ENCODE measurements at places on chromosomes 2 and 18.

GRCh38 chr18:22164337-22165048, 4.9 kb upstream of the GATA6 start:
- DNase-seq = no peak

DNA sequence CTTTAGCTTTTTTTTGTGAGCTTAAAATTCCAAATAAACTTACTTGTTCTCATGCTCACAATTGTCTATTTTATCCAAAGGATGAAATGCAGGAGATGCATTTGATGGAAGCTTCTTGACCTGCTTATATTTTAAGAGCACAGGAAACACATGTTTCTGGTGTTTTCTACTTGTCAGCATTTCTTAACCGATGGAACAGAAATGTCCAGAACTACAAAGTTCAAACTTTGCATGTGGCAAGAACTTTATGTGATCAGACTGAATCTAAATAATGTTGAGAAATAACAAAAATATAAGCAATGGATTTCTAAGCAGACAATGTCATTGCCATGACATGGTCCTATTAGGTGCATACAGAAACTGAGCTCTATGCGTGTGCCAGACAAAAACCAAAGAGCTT, 9.9 kb upstream of the CTLA4 start:
- no peak for DNase-seq

DNA sequence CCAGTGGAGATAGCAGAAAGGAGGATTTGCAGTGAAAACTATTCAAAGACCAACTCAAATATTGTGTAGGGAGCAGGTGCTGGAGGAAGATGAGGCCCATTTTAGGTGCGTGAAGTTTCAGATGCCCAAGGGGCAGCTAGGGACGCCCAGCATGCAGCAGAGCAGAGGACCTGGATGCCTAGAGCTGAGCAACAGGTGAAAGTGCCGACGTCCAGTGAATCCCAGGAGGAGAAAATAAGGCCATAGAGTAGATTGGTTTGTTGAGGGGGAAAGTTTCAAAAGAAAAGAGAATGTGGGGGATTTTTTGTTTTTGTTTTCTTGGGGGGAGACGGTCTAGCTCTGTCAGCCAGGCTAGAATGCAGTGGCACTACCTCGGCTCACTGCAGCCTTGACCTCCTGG, 53.1 kb downstream of the OSBPL1A start:
- no peak for DNase-seq

GRCh38 chr2:103887625-103888024, 966.3 kb upstream of the POU3F3 start:
- no peak for DNase-seq

DNA sequence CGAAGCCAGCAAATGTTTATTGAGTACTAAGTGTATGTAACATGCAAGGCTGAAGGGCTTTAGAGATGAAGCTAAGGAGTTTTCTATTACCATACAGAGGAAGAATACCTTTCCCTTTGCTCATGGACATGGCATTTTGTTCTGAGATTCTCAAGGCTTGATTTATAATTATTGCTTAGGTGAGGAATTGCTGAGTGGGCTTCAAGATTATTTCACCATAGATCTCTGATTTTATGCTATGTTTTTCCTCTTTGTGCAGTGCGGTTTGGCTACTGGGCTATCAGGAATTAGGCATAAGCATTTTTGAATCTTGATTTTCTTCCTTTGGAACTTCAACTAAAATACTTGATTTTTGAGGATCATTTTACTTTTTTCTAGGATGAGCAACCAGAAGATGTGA, 42.5 kb downstream of the VRK2 start:
- no peak for DNase-seq

DNA sequence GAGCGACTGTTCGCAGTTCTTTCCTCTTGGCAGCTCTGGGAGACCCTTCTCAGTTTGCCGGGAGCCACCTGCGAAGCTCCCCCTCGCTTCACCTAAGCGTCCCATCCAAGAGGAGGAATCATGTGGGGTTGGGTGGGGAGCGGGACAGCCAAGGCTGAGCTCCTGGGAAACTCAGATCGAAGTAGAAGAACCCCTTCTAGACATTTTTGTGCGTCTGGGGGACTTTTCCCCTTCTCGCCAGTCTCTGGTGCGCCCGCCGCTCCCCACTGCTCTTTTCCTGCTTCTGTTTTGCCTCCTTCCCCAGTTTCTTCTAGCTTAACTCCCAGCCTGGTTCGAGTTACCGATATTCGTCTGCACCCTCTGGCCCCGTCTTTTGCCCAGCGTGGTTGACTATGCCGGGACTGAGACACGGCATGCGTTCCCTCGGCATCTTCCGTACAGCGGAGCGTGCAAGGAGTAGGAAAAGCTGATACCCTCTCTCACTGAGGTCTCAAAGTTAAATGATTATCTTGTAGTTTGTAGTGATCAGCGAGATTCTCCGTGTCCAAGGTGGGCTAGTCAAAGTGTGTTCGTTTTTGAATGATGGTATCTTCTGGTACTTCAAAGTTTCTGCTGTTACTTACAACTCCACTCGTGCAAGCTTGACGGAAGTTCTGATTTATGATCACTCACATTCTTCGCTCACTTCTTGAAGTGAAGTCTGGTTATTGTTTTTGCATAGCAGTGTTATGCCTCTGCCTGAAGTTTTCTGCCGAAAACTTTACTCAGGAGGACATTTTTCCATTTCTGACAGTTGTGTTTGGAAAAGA, 664 bp downstream of the CAMKMT start:
- DNase-seq = no peak

GRCh38 chr2:201363857-201364560, 6.9 kb upstream of the FLACC1 start:
- no peak for DNase-seq

DNA sequence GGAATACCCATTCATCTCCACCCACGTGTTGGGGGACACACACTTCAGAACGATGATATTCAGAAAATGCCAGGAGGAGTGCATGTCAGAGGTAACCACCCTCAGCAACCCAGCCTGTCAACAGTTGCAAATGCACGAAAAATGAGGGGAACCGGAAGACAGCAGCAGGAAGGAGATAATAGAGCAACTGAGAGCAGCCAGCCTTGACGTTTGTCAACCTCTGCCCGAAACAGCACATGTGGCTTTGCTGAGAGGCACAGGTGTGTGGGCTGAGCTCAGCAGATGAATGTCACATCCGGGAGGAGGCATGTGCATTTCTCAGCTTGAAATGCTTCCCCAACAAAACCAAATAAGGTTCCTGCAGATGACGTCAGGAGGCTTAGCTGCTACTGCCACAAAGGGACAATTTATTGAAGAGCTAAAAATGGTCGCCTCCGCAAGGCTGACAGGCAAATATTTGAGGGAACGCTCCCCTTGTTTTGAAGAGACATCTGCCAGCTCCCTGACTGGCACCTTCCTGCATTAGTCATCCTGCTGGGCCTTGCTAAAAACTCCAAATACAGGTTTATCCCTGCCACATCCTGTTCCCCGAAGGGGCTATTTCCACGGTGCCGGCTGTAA, 419.0 kb downstream of the NBAS start:
- DNase-seq = no peak

DNA sequence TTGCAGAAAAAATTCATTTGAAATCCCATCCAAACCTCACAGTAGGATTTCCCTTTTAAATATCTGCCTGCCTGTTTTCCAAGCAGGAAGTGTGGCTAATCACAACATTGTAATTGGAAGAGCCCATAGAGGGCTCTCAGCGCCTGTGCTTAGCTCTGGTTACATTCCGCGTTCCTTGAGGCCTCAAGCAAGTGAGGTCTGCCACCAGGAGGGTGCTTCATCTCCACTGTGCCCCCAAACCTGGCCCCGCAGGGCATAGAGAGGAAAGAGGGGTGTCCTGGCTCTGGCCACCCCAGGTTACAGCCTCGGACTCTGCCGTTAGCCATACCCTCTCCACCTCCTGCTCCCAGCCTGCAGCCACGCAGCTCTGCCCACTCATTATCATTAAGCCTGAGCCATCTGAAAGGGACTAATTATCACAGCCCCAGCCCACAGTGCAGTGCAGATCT, 214.8 kb downstream of the SP3 start:
- DNase-seq = no peak

DNA sequence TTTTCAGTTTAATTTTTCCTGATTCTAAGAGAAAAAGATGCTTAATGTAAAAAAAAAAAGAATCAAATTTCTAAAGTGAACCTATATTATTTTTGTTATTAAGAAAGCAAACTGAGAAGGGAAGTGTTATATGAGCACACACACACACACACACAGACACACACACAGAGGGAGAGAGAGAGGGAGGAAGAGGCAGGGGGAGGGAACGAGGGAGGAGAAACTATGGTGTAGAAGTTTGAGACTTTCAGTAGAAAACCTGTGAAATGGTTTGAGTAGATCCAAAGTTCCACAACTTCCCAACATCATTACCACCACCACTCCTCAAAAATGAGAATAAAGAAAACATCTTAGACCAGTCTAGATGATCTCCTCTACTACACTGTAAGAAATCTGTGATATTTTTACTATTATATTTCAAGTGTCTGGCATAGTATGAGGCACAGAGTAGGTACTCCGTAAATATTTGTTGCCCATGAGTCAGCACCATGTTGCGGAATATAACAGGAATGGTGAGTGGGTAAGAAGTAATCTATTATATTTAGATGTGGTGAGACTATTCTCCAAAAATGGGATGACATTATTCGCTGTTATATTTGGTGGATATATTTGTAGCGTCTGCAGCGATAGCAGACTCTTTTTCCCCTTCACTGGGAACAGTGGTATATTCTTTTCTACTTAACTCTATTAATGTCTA, 149.4 kb upstream of the DNMT3A start:
- no peak for DNase-seq

Measured in cerebellar nuclear complex (tissue), 1 donor.